Activated CD4-positive, alpha-beta T cell treated with anti-CD3 and anti-CD28 coated beads, Interleukin-2, amount 50 U/mL, for 24 hours (primary cell): ENCODE measurements at places on chromosomes 6 and 20.

DNA sequence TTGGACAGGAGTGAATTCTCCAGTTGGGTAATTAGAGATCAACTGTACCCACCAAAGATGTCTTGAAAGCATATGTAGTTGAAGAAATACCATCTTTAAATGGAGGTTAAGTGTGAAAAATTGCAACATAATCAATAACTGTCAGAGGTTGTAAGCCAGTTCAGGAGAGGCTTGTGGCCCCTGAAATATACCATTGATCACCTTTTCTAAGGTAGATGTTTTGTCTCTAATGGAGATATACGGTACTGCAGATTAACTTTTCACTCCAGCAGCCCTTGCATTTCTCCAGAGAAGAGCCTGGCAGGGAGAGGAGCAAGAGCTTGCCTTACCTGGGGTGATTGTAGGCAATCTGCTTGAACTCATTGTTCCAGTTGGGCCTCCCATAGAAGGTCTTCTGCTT lies 48.8 kb downstream of the NOX3 start:
- DNase-seq: no peak

DNA sequence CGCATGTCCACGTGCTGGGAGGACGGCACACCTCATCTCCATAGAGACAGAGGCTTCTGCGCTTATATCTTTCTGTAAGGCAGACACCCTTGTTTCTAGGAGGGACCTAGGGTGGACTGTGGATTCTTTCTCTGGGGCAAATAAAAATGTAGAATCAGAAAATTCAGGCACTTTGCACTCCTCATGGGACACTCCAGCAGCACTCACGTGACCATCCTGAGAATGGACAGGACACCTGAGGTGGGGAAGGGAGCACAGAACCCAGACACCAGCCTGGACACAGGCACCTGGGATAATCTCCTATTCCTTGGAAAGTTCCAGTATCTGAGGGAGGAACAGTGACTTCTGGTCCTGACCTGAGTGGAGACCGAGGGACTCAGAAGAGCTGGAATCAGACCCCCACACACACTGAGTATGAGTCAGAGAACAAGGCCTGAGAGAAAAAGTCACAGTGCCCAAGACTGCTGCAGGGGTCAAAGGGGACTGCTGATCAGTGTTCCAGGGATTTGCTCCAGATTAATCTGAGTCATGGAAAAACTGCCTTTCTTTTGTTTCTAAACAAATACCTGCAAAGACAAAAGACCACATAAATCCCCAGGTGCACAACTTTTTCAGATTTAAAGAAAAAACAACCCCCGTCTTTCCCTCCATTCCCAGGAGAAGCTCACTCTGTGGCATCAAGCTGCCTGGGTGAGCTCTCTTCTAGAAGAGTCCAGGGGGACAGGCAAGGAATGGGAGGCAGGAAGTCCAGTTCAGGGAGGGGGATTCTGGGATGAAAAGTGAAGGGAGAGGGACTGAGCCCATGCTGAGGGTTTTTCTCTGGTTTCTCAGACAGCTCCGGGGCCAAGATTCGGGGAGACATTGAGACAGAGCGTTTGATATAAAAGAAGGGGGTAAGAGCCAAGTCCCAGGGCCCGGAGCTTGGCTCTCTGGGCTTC lies 35.6 kb upstream of the MICB start:
- no peak for DNase-seq

GRCh38 chr20:39903806-39904465 lies 785.1 kb downstream of the MAFB start:
- no peak for DNase-seq

DNA sequence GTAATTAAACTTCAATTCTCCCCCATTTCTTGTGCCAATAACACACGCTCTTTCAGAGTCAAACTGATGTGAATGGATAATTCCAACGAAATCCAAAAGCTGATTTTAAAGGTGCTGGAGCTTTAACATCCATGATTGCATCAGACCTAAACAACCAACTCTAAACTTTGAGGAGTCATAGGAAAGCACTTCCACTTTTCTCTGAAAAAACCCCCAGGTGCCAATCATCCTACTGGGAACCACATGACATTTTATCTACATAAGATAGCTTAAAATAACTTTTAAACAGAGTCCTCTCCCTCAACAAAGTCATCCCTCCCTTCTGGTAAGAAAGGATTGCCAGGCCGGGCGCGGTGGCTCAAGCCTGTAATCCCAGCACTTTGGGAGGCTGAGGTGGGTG lies 167.7 kb upstream of the PDE10A start:
- DNase-seq: no peak

DNA sequence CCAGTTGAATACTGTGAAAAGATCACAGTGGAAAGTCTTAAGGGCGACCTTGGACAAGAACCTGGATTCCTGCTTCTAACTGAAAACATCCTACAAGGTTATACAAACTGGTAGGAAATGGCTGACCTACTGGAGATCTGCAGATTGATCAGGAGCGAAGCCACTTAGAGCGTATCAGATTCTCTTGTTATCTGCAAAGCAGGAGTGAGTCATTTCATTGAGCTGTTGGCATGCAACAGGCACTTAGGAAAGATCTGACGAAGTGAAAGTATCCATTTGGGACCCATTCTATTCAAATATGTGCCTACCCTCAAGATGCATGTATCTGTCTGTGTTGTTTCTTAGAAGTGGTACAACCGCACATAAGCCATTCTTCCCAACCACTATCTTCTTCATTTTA lies 131.2 kb upstream of the RIN2 start:
- DNase-seq: no peak

DNA sequence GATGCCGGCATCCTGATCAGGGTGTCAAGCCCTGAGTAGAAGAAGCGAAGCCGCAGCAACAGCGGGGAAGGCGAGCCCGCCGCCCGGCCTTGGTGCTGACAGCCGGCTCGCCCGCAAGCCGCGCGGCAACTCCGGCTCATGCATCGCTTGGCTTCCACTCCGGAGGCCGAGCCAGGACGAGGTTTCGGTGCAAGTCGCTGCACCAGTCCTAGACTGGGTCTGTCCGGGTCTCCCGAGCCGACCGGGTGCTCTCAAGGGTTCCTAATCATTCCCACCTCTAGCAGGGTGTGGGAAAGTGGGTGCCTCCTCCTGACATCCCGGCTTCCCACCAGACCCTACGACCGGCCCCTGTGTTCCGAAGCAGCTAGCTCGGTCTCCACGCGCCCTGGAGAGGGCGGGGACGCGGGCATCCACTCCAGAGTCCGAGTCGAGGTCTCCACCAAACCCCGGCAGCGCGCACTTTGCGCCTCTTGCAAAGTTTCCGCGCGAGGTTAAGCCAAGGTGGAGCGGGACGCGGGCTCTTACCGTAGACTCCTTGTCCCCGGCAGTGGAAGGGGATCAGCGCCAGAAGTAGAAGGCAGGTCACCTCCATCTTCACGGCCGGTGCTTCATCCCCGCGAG lies 1.4 kb downstream of the MDGA1 start:
- no peak for DNase-seq

- no peak for DNase-seq
Measured at GRCh38 chr6:139515511-139515910, 141.1 kb upstream of the CITED2 start.

- no peak for DNase-seq
Measured at GRCh38 chr20:58571693-58572427, 56.7 kb upstream of the APCDD1L start.

DNA sequence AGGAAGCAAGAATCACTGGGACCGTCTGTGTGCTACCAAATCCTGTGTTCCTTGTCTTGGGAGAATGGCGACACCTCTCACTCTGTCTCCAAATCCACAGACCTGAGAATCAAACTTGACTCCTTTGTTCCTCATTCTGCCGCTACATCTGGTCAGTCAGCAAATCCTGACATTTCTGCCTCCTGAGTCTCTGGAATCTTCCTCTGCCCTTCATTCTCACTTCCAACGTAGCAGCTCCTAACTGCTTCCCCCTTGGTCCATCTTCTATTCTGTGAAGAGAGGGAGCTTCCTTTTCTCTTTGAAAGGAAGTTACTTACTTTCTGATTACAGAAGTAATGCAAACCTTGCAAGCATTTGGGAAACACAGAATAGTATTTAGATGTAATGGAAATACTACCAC lies 37.7 kb downstream of the SYTL3 start:
- DNase-seq: no peak
